Stimulated activated CD8-positive, alpha-beta memory T cell treated with anti-CD3 and anti-CD28 coated beads, Interleukin-4, amount 100 ng/mL, for 4 hours (primary cell): ENCODE measurements at places on chromosomes 1 and 21.

- no peak for DNase-seq
Measured at GRCh38 chr1:21491488-21492355, 17.5 kb upstream of the ALPL start.

- DNase-seq, result no peak
Measured at GRCh38 chr1:228350831-228351781, 55.5 kb downstream of the TRIM11 start.

- DNase-seq, result no peak
Measured at GRCh38 chr1:172940174-172940855, 110.4 kb downstream of the TNFSF18 start.

GRCh38 chr1:210434223-210434622 lies 105.5 kb downstream of the HHAT start:
- DNase-seq, result no peak

DNA sequence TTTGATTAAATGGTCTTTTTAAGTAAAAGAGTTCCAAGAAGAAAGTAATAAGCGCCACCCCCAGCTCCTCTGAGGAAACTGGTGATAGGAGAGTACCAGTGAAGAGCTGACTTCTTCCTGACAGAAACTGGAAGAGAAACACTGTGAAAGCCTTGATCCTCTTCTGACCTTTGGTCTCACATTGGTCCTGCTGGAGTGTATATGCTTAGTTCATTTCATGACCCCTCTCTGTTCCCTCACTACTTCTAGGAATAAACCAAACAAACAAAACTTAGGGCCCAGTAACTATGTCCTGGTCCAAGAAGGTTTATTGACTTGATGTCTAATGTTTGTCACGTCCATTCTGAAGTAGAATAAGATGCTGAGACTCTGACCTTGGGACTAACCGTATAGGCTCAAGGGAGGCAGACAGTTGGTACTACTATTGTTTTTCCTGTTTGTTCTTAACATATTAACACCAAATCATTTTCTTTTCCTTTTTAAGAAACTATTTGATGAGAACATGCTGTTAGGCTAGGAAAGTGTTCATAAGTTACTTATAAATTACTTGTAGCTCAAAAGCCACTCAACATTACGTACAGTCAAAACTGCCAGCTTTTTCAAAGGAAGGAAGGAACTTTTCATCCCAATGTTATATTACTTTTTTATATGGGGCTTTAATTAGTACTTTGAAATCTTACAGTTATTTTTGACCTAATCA lies 57.9 kb downstream of the MIER1 start:
- DNase-seq, result no peak

- DNase-seq, result no peak
Measured at GRCh38 chr1:13674377-13674776, 25.6 kb upstream of the PRDM2 start.

- no peak for DNase-seq
Measured at GRCh38 chr1:23558872-23559135, 497 bp downstream of the ID3 start.

DNA sequence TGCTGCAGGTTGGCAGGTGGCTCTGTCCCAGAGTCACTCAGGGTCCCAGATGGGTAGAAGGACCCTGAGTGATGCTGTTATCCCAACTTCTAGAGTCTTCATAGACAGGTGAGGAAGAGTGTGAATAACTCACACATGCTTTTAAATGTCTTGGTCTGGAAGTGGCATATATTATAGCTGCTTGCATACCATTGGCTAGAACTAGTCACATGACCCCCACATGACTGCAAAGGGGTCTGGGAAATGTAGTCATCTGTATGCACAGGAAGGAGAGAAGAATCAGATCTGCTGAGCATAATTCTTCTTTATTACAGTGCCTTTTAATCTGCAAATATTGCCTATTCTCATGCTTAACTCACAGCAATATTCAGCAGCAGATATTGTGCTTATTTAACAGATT lies 28.2 kb upstream of the KLHDC7A start:
- no peak for DNase-seq

- DNase-seq, result no peak
Measured at GRCh38 chr1:183166454-183166853, 19.6 kb upstream of the LAMC2 start.

GRCh38 chr1:204080163-204080903 lies 7.4 kb downstream of the SOX13 start:
- DNase-seq, result no peak
